ENCODE measurements at places on chromosomes 2 and 18. TPM values are rescaled to one million over a fixed set of nuclear protein-coding genes. Genes with fewer than 3 reads are reported as not detected.

GRCh38 chr18:39776766-39777165 lies 2178.3 kb upstream of the PIK3C3 start:
- DNase-seq: no peak

GRCh38 chr18:73646196-73646595 lies 501.4 kb downstream of the FBXO15 start:
- no peak for DNase-seq

GRCh38 chr2:97857553-97857952 lies 138.2 kb downstream of the TMEM131 start:
- no peak for DNase-seq

DNA sequence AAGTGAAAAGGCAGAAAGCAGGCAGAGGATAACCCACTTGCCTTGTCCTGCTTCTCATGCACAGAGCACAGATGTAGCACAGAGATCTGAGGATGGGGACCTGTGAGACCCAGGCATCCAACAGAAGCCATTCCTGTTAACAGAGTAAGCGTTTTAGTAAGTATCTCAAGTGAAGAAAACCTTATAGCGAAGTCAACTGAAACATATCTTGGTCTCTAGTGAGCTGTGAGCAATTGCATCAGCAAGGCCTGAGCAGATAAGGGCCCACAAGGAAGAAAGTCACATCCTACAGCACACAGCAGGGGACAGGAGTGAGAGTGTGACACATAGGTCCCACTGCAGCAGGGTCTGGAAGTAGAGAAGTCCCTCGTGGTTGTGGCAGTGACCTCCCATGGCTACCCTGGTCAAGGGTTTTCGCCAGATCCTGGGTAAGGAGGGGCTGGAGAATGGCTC lies 248.7 kb upstream of the TNP1 start:
- no peak for DNase-seq

The RTP5 gene
- polyA plus RNA-seq: not detected

All from right renal pelvis (tissue), 4 donors.